Hypothalamus (tissue), 51 donors: ENCODE measurements at places on chromosomes 2 and 18.

DNA sequence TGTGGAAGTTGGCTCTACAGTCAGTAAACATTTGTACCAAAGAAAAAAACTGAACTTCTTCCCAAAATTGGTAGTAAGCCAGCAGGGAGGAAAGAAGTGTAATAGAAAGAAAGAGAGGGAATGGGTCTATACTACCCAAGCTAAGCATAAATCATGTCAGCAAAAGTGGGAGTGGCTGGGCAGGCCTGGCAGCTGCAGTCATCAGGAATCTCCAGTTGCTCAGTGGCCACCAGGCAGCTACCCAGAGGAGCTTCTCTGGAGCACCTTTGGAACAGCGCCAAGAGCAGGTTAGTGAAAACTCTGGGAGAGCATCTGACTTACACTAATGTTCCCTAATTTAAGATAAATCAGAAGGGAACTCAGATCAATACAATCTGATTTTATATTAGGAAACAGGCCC, 14.3 kb downstream of the FRZB start:
- no peak for DNase-seq

GRCh38 chr2:217798743-217799562, 203.8 kb downstream of the TNS1 start:
- no peak for DNase-seq

DNA sequence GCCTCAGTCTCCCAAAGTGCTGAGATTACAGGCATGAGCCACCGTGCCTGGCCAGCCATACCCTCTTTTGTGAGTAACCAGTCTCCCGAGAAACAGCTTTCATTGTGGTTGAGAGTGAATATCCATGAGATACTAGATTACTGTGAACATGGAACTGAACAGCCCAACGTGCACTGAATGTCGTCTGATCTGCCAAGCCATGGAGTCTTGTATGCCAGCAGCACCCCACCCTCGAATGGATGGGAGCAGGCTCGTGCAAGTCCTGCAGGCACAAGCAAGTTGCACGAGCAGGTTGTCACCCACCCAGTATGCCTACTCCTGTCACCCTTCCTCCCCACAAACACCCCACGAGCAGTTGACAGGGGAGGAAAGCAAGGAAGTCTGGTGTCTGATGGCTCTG, 36.5 kb upstream of the TFCP2L1 start:
- DNase-seq, result no peak

DNA sequence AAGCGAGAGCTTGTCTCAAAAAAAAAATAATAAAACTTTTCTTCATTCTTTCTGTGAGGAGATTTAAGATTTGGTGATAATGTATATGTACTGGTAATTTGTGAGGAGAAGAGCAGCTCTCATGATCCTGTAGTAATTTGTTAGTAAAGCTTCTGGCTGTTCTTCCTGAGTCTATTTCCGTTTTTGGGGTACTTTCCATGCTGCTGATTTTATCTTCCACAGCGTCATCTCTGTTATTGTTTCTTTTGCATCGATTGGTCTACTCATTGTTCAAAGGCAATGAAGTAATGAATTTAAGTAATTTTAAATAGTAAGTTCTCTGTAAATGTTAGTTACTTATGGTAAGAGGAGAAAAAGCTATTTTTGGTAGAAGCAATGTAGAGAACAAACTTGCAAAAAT, 12.0 kb downstream of the NDUFAF7 start:
- no peak for DNase-seq

DNA sequence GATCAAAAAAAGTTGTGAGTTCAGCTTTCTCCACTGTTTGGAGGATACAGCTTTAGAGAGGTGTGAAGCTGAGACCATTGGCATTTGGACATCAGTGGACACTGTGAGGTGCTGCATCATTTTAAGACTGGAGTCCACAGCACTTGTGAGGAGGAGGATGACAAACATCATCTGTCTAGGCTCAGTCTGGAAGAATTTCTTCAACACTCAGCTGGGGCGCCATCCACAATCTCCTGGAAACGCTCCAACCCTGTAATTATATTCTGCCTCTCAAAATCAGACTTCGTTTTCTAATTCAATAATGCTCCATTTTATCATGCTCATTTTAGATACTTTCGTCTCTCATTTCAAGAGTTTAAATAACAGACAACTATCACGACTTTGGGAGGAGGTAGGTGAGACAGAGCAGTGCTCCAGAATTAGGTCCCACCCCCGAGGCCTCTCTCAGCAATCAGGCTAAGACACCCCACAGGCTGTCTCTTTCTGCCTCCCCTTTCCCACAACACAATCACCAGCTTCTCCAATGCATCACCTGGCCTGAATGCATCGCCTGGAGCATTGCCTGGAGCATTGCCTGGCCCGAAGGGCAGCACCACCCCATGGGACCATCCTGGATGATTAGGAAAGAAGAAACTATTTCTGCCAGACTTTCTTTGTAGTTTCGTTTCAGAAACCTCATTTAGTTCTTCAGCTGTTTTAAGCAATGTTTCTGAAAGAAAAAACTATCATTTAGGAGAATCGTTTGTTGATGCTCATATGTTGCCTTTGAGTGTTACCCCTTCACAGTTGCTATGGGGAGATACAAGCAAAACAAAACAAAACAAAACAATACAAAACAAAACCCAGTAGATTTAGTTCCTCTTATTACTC, 37.0 kb upstream of the DPP10 start:
- DNase-seq, result no peak

DNA sequence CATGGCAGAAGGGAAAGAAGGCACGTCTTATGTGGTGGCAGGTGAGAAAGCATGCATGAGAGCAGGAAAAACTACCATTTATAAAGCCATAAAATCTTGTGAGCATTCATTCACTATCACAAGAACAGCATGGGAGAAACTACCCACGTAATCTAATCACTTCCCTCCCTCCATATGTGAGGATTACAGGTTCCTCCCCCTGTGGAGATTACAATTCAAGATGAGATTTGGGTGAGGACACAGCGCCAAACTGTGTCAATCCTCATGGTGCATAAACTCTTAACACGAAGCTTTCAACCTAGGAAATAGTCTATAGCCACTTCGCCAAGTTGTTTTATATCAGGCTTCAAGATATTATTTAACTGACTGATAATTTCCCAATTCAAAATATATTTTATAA, 595.5 kb downstream of the FBXO15 start:
- DNase-seq, result no peak

DNA sequence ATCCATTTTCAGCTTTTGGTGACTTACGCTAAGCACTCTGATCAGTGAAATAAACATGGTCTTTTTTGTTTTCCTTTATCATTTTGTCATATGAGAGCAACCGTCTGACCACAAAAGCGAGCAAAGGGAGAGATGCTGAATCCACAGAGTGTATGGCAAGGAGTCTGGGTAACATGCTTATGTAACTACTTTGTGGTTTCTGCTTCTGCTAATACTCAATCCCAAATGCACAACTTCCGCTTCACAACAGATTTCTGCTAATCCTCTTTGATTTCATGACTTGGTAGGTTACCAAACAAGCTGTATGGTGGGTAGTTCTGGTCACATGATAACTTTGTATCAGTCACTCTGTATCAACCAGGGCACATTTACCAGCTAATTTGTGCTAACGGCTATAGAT, 908.4 kb upstream of the CRIM1 start:
- no peak for DNase-seq

- DNase-seq, result no peak
These were observed 113.5 kb downstream of the RTN4 start for GRCh38 chr2:54936766-54937165.

DNA sequence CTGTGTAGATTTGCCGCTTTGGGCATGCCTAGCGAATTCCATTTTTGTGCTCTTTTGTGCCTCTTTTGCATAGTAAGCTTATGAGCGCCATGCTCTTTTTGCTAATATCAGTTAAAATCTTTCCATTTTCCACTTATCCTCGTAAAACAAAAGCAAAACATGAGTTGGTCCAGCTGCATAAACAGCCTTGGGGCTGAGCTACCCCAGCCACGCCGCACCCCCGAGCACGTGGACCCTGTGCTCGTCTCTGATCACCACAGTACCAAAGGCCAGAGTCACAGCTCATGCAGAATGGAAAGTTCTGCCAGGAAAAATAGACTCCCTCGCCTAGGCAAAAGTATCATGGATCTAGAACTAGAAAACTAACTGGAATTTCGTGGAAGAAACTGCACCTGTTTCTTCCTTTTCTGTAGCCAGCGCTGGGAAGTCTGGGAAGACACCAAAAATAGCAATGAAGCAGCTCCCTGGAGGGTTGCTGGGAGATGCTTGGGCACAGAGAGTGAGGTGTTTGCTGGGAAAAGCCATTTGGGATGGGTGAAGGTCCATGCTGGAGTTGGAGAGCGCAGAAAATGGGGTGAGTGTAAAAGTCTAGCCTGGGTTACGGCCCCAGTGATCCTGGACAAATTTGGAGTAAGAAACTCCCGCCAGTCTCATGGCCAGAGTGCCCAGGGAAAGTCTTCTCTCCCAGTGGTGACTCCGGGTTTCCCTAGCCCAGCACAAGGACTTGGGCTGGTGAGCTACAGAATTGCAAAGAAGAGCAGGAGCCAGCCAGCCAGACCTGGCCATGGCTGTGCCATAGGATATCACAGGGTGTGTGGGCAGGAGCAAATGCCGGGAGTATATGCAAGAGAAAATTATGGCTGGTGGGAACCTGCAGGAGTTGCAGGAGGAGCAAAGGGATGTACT, 218.4 kb downstream of the GBX2 start:
- no peak for DNase-seq

DNA sequence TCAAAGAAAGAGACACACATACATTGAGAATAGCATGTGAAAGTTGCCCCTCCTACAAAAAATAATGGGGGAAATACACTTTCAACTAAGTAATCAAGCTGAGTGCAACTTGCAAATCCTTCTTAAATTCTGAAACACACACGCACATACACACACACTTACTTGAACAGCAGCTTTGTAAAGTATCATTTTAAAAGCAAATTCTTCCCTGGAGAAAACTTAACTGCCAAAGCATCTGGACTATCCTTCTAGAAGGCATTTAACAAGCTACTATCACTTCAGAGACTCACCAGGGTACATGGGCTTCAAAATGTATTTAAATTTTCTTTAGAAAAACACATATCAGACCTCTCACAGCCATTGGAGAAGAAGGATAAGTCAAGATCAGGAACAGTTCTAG, 15.3 kb downstream of the GAREM1 start:
- no peak for DNase-seq

DNA sequence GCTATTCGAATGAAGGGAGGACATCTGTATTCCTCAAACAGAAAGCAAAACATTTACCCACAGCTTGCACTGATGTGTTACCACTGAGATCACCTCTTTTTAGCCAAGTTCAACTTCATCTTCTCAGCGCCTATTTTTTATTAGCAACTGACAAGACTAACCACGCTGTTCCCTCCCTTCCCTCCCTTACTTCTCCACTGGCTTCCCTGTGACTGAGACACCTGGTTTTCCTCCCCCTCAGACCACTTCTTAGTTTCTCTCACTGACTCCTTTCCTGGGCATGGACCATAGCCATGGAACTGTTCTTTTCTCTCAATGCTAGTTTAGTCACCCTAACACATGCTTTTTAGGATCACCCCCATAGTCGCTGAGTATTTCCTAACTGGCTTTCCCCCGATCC, 3.3 kb downstream of the L3MBTL4 start:
- no peak for DNase-seq

- DNase-seq, result no peak
These were observed 372.8 kb upstream of the RAB6C start for GRCh38 chr2:129606496-129607270.

DNA sequence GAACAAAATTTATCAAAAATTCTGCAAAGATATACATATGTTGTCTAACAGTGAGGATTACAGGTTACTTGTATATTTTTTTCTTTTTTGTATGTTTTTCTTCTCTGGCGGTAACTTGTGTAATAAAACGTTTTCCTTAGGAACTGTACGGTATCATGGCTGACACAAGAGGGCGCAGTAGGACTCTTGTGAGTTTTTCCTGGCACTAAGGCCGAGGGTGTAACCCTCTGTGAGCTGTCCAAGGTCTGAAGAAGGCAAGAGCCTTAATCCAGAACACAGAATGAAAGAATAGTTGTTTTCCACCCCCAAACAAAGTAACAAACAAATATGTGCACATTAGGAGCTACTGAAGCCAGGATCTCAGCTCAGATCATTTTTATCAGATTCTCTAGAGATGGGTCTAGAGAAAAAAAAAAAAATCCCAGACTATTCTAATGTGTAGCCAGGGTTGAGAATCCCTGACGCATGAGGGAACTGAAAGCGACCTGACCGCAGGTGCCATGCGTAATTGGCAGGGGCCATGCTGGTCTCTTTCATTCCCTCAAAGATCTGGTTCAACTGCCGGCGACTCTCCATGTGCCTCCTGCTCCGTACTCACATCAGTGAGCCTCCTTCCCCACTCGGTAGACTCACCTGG, 27.0 kb downstream of the TMEM200C start:
- peak; percentile 63 for DNase-seq

DNA sequence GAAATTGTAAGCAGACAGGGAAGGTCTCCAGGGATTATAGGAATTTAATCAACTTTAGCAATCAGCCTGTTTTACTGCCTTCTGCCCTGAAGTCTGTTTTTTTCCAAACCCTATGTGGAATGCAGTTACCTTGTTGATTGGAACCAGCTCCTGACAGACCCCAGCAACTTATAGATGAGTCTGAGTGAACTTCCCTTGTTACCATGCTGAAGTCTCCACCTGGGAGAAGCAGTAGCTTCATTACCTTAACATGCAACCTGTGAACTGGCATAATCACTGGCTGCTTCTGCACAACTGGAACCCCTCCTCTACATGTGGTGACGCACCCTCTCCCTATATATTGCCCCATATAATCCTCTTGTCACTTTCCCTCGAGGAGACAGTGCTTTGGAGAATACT, 226.3 kb upstream of the SPOPL start:
- no peak for DNase-seq
